ENCODE measurements at places on chromosomes 7 and 10. TPM values are rescaled to one million over a fixed set of nuclear protein-coding genes. Genes with fewer than 3 reads are reported as not detected.

The BAMBI gene
- 2.8 TPM for polyA plus RNA-seq

The CXCL12 gene
- polyA plus RNA-seq = 4.7 TPM

The ZNF736 gene
- 4.0 TPM for polyA plus RNA-seq

The CCNJ gene
- 4.3 TPM for polyA plus RNA-seq

The EN2 gene
- 0.02 TPM for polyA plus RNA-seq

The LRRC72 gene
- not detected for polyA plus RNA-seq

The SUGCT gene
- polyA plus RNA-seq = 53.7 TPM

The TEX36 gene
- polyA plus RNA-seq = not detected

The CLEC5A gene
- not detected for polyA plus RNA-seq

The FEZF1 gene
- not detected for polyA plus RNA-seq

The CCL26 gene
- polyA plus RNA-seq = not detected

- DNase-seq = peak; percentile 22
Measured at GRCh38 chr7:11343818-11344413, 370.2 kb downstream of the PHF14 start.

DNA sequence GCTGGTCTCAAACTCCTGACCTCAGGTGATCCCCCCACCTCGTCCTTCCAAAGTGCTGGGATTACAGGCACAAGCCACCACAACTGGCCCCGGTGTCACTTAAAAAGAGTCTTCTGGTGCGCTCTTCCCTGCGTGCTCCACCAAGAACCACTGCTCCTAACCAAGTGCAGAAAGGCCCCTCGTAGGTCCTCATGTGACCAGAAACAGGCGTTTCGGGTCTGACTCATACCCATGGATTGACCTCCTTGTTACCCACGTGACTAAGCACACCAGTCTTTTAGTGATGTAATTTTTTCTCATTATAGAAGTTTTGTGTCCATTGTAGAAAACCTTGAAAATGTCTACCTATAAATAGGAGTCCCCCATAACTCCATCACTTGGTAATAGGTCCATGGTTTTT is 13.9 kb downstream of the FKBP6 start:
- no peak for DNase-seq

DNA sequence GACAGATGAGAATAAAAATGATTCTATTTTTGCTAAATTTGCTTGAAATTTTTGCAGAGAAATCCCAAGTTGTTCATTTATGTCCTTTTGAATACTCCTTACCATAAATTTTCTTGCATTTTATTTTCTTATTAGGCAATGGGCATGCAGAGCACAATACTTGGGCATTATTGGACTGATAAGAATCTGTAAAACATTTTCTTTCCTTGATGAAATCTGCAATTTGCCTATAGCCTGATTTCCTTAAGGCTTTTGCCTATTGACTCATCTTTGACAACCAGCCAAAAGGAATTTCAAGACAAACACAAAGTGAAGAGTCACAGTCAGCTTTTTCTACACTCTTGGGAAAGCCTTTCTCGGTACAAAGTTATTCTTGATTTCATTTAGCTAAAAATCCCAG is 30.5 kb upstream of the GNAT3 start:
- no peak for DNase-seq

- no peak for DNase-seq
Measured at GRCh38 chr7:114312649-114313048, 102.0 kb upstream of the FOXP2 start.

- no peak for DNase-seq
Measured at GRCh38 chr7:43630482-43630881, 47.6 kb downstream of the STK17A start.

GRCh38 chr10:51897560-51897959 is 198.2 kb upstream of the CSTF2T start:
- DNase-seq = no peak

- DNase-seq = no peak
Measured at GRCh38 chr10:10613656-10614244, 403.9 kb upstream of the CELF2 start.

- no peak for DNase-seq
Measured at GRCh38 chr7:47347346-47347745, 234.6 kb downstream of the TNS3 start.

DNA sequence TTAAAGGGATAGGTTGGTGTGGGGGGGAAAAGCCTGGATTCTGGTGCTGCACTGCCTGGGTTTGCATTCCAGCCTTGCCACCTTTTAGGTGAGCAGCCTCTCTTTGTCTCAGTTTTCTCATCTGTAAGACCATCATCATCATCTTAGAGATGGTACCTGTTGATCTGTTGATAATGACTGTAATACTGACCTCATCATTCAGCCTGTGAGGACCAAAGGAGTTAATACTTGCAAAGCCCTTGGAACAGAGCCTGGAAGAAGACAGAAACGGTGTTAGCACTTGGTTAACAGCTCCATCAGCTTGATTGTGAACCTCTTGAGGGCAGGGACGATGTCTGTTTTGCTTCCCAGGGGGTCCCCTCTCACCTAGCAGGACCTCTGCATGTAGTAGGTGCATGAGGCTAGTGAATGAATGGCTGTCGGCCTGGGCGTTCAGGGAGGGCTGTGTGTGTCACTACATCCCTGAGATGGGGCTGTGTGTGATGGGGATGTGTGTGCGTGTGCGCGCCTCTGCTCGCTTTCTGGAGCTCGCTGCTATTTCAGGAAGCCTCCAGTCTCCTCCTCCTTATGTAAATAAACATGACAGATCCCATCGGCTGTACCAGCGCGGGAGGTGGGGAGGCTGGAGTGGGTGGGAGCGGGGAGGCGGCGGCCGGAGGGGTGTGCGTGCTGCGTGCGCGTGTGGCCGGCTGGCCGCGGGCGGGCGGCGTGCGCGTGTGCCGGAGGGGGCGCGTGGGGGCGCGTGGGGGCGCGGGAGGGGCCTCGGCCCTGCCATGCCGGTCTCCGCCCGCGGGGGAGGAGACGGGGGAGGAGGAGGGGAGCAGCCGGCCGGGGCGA is 61.2 kb downstream of the NEURL1 start:
- DNase-seq = peak; percentile 91

DNA sequence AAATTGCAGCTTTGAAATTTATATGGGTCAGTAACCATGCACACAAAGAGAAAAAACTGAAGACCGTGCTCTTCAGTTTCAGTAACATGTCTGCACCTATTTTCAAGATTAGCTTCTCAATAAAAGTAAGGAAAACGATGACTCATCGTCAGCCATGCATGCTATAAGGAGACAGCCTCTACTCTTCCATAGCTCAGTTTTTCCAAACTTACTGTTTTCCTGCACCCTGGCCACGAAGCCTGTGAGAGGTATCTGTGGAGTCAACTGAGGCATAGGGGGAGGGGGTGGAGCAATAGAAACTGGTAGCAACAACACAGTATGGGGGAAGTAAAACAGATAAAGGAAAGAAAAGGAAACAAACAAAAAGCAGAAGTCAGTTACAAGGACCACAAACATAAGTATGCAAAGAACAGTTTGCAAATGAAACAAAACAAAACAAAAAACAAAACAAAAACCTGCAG is 58.0 kb downstream of the PDSS1 start:
- DNase-seq = no peak

- DNase-seq = no peak
Measured at GRCh38 chr10:110040767-110041478, 33.1 kb downstream of the ADD3 start.

DNA sequence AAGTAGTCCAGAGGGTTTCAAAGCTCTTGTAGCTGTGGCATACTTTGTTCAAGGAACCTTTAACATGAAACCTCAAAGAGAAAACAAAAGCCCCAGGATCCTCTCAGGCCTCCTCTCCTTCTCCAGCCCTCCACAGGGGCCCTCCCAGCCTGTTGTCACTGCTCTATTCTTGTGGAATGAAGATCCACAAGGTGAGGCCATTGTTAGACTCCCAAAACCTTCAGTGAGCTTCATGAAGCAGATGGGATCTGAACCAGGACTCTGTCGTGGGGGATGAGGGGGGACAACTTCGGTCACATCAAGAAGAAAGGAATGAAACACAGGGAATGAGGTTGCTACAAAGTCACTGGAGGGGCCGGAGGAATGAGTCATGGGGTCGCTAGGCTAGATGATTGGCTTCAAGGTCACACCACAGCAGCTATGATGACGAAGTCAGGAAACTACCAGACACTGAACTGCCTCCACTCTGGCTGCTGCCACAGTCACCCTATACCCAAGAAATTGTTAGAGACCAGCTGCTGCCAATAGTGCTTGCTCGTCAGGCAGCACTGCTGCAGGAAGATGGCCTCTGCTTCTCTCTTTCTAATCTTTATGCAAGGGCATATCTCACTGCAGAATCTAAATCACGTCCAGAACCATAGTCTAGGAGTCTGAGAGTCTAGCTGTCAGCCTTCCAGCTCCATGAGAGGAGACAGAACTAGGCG is 208.8 kb downstream of the HIBADH start:
- DNase-seq = peak; percentile 77

DNA sequence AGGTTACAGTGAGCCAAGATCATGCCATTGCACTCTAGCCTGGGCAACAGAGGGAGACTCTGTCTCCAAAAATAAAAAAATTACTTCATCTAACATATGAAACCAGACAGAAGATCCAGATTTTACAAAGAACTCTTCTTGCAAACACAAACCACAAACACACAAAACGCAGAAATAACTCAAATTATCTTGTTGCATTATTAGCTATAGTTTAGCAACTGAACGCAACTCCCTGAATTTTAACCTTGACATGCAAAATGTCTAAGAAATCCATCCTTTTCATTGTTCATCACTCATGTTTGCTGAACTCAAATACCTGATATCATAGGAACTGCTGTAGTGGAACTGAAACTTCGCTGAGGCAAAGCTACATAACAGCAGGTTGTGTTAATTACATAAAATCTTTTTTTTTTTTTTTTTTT is 64.1 kb downstream of the MICU1 start:
- no peak for DNase-seq

DNA sequence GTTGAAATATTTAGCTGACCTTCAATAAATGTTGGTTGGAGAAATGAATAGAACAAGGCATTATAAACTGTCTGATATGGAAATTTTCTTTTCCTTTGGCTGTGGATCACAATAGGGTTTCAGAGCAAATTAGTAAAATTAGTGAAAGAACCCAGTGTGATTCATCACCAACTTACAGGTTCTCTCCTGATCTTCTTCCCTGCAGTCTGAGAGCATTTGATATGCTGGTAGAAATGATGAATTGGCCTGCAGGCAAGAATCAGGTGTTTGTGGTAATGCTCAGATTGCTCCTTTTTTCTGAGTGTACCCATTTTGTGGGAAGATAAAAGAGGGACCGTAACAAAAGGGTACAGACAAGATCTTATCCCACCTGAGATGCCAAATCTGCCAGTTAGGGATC is 51.9 kb downstream of the BTAF1 start:
- DNase-seq = no peak

DNA sequence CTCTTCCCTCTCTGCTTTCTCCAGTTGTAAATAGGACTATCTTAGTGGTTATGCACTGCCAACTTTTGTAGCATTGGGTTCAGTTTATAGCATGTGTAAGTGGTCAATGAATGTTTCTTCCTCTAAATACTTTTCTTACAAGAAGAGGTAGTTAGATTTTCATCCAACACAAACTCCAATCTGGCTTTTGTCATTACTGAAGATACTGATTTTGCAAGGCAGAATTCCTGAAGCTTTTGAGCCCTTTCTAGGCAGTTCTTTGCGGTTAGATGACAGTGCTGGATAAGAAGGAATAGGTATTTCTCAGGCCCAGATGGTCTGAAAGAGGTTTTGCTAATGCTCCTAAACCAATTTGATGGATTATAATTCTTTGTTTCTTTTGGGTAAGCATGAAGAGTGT is 60.5 kb downstream of the BICC1 start:
- DNase-seq = no peak

- DNase-seq = no peak
Measured at GRCh38 chr10:103648636-103649532, 155.4 kb downstream of the NEURL1 start.

DNA sequence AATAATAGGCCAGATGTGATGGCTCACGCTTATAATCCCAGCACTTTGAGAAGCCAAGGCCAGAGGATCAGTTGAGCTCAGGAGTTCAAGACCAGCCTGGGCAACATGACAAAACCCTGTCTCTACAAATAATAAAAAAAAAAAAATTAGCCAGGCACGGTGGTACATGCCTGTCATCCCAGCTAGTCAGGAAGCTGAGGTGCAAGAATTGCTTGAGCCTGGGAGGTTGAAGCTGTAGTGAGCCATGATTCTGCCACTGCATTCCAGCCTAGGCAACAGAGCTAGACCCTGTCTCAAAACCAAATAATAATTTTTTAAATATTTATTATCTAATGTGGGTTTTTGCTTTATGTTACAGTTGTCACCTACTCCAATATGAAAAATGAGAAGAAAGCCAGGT is 178.9 kb downstream of the ADK start:
- no peak for DNase-seq

DNA sequence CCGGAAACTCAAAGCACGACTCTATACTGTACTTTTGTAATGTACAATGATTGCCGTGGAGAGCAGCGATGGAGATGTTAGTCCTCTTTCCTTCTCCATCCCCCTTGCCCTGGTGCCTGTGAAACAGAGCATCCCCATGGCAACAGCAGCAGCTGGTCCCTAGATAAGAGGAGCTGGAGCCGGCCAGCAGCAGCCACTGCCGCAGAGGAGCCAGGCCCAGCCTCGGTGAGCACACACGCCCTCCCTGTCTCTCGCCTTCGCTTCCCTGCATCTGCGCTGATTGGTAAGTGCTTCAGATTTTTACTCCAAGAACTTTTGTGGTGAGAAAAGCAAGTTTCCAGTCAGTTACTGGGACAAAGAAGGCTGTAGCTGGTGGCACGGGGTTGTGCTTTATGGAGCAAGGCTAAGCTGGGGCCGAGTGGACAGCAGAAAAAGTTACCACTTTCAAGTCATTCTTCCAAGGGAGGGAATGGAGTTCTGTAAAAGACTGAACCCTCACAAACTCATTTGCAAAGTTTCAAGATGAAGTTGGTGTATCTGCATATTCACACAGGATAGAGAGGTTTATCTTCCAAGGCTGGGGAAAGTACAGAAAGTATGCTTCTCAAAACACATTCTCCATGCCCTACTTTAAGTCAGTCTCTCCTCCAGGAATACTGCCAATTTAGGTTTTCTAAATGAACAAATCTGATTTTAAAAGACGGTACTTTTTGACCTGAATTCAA is at the start of gene PPP1R17:
TSS of gene PPP1R17 (plus strand) at position 192 of the 725 bp plus-strand sequence. CDS start 5,227 bp downstream, outside the sequence.
- peak; percentile 57 for DNase-seq

DNA sequence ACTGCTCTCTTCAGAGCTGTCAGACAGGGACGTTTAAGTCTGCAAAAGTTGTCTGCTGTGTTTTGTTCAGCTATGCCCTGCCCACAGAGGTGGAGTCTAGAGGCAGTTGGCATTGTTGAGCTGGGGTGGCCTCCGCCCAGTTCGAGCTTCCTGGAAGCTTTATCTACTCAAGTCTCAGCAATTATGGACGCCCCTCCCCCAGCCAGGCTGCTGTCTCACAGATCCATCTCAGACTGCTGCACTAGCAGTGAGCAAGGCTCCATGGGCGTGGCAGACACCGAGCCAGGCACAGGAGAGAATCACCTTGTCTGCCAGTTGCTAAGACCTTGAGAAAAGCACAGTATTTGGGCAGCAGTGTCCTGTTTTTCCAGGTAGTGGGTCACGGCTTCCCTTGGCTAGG is 98.1 kb downstream of the SDHAF3 start:
- DNase-seq = no peak

GRCh38 chr7:140646931-140647647 is 6.5 kb upstream of the DENND2A start:
- DNase-seq = peak; percentile 90

DNA sequence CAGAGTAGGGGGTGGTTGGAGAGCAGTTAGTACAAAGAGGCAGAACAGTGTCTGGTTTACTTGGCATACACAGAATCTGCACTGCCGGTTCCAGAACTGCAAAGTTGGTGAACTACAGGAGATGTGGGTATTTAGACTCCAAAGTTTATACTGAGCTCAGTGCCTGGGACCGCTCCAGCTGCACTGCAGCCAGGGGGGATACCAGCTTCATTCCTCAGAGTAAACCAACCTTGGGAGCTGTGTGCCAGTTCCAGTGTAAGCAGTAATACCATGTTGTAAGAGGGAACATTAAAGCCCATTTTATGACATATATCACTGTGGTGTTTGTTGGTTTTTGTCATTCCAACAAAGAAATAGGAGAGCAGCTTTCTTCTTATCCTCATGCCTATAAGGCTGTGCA is 23.4 kb downstream of the LOXL4 start:
- no peak for DNase-seq

Measured in SK-N-SH (cell line).